Stimulated activated CD8-positive, alpha-beta memory T cell treated with anti-CD3 and anti-CD28 coated beads, Interleukin-7, amount 100 ng/mL, for 1 hour (primary cell): ENCODE measurements at places on chromosomes 3 and 15.

DNA sequence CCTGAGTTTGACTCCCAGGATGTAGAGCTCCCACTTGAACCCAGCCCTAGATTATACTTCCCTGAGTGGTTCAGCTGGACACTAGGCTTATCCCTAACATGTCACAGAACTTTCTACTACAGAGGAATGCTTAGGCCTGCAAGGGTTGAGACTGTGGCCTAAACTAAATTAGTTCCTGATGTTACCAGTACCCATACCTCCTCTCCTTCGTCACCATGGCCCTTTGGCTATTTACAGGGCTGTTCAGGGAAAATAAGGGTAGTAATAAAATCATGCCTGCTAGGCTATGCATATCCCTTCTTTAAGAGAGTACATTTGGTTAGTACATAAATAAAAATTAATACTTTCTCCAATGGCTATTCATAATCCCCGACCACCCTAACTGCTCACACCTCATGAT is 356.4 kb upstream of the RASGRP1 start:
- no peak for DNase-seq

DNA sequence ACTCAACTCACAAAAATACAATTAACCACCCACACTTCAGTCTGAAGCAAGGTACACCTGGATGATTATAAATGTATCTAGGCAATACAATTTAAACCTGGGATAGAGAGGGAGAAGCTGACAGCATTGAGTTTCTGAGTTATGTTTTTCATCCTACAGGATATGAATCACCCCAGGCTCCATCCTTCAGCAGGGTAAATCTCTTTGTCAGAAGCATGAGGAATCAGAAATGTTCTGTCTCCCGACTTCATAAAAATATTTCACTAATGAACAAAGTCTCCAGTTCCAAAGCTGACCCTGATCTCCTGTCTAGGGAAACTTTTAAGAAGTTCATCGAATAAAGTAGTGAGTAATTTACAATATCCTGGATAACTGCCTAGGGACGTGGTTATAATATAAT is 25.5 kb upstream of the FRMD4B start:
- no peak for DNase-seq

GRCh38 chr3:63562323-63562722 is 90.2 kb upstream of the SNTN start:
- DNase-seq: no peak

DNA sequence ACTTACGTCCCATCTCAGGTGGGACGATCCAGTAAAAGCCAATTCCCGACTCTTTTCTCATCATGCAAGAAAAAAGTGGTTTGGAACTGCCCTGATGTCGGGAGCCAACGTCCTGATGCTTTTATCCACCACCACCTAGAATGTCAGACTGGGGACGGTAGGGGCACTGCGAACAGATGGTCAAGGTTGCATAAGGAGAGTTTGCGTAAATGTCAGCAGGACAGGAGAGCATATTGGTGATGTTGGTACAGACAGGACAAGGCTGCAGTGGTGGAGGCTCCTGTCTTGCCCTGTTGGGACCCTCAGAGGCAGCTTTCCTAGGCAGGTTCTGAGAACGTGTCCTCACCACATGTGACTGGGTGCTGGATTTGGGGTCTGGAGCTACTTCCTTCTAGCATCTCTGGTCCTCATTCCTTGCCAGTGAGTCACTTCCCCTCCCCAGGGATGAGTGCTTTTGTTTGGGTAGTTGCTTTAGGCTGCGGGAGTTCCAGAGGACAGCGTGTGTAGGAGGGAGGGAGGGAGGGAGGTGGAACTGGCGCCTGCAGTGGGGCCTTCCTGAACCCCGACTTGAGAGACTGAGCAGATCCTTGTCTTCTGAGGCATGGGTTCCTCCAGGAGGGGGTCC is 21.0 kb downstream of the THSD4 start:
- DNase-seq: no peak
